Activated T-cell treated with anti-CD3 and anti-CD28 coated beads for 24 hours (primary cell): ENCODE measurements at places on chromosomes 16 and 17.

DNA sequence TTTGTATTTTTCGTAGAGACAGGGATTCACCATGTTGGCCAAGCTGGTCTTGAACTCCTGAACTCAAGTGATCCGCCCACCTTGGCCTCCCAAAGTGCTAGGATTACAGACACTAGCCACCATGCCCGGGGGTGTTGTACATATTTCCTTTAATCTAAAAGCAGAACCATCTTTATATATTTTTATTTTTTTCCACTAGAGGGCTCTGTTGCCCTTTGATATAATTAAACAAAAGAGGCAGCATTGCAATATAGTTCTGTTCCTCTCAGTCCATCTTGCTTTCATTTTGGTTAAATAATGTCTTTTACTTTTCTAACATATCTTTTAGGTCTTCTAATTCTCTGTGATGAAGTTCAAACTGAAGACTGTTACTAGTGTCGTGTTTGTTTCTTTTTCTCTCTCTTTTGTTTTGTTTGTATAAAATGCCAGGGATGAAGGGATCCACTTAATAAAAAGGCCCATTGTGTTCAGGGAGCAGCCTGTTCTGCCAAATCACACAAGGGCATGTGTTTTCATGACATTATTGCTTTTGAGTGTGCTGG, 23.4 kb downstream of the WWOX start:
- DNase-seq = no peak

- no peak for DNase-seq
Observed at GRCh38 chr17:37608351-37609169, 658 bp downstream of the SYNRG start.

DNA sequence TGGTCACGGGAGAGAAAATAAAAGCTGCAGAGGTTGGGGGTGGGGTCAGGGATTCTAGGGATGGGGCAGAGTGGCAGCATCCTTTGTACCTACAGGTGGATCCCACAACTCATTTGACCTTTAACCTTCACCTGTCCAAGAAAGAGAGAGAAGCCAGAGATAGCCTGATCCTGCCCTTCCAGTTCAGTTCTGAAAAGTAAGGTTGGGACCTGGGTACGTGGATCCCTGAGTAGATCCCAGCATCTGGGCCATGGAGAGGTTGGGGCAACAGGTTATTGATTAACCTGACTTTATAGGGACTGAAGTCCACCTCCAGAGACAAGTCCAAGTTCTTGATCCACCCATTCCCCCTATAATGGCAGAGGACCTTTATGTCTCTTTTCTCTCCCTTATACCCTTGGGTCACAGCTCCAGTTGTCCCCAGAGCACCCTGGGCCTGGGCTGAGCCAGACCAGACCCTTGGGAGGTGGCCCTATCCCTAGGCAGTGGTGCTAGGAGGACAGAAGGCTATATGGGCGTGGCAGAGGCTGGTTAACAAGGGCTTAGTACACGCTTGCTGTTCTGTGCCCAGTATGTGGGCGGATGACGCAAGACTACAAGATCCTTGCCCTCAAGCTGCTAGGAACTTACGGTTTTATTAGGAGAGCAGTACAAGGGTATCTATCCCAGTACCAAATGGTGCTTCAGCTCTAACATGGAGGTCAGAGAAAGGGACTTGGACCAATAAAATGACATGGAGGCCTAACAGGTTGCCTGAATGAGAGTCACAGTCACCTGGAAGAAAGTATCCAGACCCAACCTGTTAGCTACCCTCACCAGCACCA, 3.3 kb downstream of the CLDN7 start:
- no peak for DNase-seq

- DNase-seq = no peak
Observed at GRCh38 chr17:69959283-69959682, 115.7 kb upstream of the KCNJ16 start.
